Activated CD8-positive, alpha-beta memory T cell treated with anti-CD3 and anti-CD28 coated beads for 1 hour (primary cell): ENCODE measurements at places on chromosomes 6 and 20.
A peak's percentile ranks its signal among the peaks of the same experiment; 100 is the strongest.

DNA sequence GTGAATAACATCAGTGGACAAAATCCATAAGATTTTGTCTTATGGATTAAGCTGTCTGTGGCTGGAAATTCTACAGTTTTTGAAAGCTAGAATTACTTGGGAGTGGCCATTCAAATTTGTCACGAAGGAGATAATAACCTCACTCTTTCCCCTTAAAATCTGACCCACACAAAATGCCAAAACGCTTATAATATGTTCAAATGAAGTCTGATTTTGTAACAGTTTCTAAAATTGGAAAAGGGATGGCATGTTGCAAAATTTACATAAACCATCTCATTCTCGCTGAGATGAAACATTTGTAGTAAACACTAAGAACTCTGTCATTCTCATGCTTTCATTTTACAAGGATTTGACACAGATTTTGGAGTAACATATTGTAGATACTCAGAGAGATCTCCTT is 112.7 kb downstream of the GJA1 start:
- no peak for DNase-seq

GRCh38 chr6:16102208-16102607 is 26.7 kb upstream of the MYLIP start:
- DNase-seq = no peak

DNA sequence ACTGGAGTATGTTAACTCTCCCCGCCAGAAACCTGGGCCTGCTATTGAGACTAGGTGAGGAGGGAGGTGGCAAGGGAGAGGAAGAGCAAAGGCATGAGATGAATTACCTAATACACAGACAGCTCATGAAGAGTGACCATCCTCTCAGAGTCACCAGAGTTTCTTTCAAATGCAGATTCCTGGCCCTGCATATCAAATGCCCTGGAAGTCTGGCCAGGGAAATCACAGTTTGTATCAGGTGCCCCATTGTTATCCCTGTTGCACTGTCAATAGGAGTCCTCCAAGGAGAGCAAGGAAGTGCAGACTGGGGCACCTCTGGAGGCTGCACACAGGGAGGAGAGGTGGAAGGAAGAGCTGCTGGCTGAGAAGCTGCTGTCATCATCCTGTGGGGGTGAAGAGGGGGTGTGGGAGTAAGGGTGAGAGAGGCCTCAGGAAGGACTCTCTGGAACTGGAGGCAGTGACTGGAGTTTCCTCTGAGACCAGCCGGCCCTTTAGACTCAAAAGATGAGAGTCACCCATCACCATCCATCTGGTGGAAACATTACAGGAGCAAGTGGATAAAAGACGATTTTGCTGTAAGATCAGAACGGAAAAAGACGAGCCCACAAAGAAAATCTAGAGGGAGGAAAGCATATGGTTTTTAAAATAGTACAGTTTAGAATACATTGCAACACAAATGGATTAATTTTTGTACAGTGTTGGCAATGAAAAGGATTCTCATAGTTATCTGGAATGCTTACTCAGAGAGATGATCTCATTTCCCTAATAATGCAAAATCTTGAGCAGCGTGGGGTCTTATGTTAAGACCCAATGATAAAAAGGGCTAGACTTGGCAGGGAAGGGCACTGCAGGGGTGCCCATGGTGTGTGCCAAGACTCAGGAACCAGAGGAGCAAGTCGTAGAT is 268.1 kb downstream of the UST start:
- DNase-seq = no peak

GRCh38 chr20:52814371-52814770 is 157.8 kb upstream of the TSHZ2 start:
- no peak for DNase-seq

DNA sequence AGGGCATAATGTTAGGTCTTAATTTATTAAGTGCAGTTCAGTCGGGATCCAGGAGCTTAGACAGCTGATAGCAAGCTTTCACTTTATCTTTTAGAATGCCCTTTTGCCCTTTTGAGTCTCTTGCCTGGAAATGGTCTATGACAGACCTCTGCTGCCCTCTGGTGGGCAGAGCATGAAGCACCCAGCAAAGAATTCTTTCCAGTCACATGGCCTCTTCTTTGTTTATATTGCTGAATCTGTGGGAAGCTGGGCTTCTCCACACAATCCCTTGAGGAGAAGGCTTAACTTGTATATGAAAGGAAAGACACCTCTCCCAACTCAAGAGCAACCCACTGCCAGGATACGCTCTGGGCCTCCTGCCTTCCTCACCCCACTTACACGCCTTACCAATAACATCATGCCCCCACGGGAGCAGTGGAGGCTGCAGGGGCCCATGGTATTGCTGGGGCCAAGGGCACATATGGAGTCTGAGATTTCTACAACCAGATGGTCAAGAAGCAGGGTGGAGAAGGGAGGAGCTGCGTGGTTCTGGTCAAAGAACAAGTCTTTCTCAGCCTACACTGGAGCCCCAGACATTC is 20.4 kb downstream of the WFDC3 start:
- DNase-seq = peak; percentile 38

GRCh38 chr6:14865531-14866100 is 380.3 kb upstream of the JARID2 start:
- DNase-seq = no peak

DNA sequence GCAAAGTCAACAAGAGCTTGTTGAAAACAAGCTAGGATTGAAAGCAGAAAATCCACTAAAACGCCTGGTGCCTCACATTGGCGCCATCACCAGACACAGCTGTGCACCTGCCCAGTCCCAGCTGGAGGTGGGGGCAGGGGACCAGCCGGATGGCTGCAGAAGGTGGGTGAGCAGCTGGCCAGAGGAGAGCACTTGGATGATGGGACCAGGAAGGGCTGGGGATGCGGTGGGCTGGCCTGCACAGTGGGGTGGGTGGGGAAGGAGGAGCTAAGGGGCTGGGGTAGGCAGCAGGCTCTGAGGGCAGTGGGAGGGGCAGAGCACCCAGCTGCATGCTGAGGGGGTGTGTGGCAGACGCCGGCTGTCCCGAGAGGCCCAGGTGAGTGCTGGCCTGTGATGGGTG is 7.1 kb downstream of the CABLES2 start:
- no peak for DNase-seq

DNA sequence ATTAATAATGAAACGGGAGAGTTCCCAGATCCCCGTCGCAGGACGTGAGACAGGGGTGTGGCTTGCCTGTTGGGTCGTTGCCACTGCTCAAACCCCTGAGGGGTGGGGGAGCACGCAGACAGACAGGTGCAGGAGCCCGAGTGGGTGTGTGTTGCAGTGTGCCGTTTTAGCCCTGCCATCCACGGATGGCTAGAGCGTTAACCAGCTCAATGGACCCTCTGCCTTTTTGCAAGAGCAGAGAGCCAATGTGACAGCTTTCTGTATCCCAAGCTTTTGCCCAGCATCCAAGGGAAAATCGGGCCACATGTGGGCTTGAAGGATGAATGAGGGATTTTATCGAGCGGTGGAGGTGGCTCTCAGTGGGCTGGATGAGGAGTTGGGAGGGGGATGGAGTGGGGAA is 237.9 kb downstream of the TSHZ2 start:
- DNase-seq = no peak

DNA sequence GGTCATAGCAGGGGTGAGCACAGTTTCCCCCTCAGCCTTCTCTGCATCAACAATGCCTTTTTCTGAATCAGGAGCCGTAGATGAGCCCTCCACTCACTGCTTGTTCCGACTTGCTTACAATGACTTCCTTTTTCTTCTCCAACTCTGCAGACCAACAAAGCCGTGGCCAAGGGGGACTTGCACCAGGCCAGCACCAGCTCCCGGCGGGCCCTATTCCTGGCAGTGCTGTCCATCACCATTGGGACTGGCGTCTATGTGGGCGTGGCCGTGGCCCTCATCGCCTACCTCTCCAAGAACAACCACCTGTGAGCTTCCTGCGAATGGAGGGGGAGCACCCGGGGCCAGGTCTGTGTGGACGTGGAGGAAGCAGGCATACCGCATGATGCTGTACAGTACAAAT is 195.8 kb downstream of the SYNDIG1 start:
- no peak for DNase-seq

DNA sequence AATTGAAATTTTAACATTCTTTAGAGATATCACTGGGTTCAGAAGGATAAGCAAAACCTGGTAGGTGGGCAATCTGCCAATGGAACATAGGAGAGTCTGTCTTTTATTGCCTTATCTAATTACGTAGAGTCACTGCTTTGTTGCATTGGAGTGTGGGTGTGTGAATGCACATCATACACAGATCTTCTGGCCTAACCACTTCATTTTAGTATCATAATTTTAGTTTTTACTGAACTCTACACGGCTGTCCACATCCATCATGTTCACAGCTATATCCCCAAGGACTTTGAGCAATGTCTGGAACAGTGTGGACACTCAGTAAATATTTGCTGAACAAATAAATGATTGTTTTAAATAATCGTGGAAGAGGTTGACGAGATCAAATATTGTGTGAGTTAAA is 104.6 kb upstream of the AKIRIN2 start:
- DNase-seq = no peak

GRCh38 chr6:33604941-33605854 is 15.9 kb upstream of the ITPR3 start:
- no peak for DNase-seq

DNA sequence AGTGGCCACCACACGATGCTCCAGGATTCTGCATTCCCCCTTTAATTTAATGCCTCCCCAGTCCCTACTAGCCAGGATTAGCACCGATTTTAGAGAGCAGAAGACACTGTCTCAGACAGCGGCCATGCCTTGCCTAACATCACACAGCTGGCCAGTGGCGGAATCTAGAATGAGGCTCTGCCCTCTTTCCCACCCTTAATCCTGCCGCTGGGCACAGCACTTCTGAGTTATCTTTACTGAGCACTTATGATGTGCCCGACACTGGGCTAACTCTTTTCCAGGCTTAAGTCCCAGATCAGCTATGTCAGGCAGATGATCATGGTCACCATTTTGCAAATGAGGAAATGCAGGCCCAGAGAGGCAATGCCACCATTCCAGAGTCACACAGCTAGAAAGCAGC is 5.6 kb upstream of the BPIFA2 start:
- no peak for DNase-seq

- DNase-seq = no peak
Measured at GRCh38 chr6:165817148-165817547, 154.1 kb upstream of the PDE10A start.

- no peak for DNase-seq
Measured at GRCh38 chr6:137740091-137740755, 126.8 kb upstream of the TNFAIP3 start.

DNA sequence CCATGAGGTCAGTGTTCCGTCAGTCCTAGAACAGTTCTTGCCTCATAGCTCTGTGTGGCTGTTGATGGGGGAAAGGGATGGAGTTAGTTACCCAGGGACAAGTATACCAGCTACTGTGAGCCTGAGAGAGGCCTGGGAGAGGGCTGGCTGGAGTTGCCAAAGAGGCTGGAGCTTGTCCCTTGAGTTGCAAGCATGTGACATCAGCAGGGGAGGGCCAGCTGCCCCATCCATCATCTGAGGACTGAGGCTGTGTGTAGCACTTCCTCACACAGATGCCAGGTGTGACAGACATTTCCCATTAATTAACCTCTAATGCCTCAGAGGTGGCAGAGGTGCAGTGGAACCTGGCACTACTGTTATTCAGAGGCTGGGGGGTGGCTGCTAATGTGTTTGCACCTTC is 131.6 kb downstream of the PHACTR3 start:
- no peak for DNase-seq

- no peak for DNase-seq
Measured at GRCh38 chr20:818001-818664, 15.4 kb upstream of the FAM110A start.

DNA sequence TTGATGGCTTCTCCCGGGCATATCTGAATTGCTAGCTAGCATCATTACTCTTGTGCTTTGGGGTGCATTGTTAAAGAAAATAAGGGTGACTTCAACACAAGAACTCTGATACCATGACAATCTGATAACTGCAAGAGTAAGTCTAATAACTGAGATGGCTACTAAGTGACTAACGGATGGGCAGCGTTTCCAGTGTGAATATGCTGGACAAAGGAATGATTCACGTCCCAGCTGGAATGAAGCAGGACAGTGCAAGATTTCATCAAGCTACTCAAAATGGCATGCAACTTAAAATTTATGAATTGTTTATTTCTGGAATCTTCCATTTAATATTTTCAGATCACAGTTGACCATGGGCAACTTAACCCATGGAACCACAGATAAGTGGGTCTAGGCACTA is 31.7 kb downstream of the MOXD1 start:
- DNase-seq = no peak

GRCh38 chr6:38845931-38846330 is 130.8 kb downstream of the DNAH8 start:
- DNase-seq = no peak

DNA sequence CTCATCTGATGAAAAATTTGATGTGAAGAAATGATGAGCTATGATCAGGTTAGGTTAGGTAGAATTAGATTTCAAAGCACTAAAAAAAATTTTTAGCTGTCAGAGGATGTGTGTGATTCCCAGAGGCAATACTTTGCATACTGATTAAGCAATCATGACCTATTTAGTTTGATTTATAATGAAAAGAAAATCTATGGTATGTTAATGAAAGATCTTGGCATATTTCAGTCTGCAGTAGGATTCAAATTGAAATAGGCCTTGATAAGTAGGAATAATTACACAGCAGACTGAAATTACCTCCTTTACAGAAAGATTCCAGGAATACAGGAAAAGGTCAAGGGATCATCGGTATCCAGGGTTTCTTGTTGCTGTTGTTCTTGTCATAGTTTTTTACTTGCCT is 69.3 kb downstream of the HDDC2 start:
- no peak for DNase-seq

GRCh38 chr20:46899621-46900020 is 5.0 kb downstream of the EYA2 start:
- DNase-seq = no peak

DNA sequence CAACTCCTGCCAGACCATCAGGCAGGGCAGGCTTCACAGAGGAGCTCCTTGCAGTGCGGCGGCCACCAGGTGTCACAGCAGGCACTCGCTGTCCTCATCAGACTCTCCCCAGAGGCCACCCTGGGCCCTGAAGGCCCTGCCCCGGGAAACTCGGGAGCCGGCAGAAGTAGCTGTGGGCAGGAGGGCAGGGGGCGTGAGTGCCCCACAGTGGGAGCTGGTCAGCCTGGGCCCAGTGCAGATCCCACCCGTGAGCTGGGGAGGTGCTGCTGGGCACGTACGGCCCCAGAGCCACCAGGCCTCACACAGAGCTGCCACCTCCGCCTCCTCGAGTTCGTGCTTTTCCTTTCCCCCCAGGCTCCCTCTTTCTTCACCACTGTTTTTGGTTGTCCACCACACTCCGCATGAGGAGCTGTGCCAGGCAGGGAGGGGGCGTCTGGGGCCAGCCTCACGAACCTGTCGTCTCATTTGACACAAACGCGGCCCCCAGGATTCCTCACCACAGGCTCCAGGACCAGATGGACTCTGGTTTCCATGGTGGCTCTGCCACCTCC is 33.8 kb downstream of the FRMD1 start:
- DNase-seq = no peak
